ENCODE measurements at places on chromosomes 7 and 10.

DNA sequence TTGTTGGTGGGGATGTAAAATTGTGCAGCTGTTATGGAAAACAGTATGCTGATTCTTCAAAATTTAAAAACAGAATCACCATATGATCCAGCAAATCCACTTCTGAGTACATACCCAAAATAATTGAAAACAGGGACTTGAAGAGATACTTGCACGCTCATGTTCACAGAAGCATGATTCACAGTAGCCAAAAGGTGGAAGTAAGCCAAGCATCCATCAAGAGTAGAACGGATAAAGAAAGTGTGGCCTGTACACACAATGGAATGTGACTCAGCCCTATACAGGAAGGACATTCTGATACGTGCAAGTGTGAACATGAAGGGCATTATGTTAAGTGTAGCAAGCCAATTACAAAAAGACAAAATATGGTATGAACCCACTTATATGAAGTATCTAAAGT lies 696.7 kb upstream of the CELF2 start:
- no peak for DNase-seq

GRCh38 chr7:66522518-66522917 lies 106.2 kb upstream of the KCTD7 start:
- no peak for DNase-seq

- no peak for DNase-seq
Observed at GRCh38 chr10:49389361-49389933, 6.4 kb downstream of the DRGX start.

DNA sequence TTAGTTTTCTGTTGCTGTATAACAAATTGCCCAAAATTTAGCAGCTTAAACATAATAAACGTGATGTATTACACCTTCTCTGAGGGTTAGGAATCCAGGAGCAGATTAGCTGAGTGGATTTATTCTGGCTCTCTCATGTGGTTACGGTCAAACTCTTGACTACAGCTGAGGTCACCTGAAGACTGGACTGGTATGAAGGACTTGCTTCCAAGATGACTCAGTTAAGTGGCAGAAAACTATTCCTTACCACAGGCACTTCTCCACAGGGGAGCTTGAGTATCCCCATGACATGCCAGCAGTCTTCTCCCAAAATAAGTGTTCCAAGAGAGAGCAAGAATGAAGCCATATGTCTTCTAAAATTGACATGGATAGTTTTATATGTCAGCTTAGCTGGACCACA lies 957.2 kb upstream of the GHITM start:
- DNase-seq: no peak

GRCh38 chr7:158735935-158736334 lies 31.3 kb upstream of the NCAPG2 start:
- DNase-seq: no peak

DNA sequence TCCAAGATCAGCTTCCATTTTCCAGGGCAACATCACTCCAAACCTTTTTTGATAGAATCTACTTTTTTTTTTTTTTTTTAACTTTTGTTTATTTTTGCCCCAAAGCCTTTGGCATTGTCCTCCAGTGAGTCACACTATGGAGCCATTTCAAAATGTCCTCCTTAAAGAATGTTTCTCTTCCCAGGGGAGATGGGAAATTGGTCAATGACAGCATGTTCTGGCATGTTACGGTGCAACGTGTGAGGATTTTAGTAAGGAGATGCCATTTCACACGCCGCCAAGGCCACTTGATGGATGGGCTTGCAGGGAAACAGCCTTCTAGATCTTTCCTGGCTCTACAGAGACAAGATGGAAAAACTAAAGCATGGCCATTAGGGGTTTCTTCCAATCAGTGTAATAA lies 30.7 kb upstream of the TRIL start:
- no peak for DNase-seq

GRCh38 chr10:4043897-4044665 lies 259.1 kb upstream of the KLF6 start:
- DNase-seq: no peak

GRCh38 chr7:129225206-129225930 lies 538 bp downstream of the AHCYL2 start:
- DNase-seq: peak; percentile 34

DNA sequence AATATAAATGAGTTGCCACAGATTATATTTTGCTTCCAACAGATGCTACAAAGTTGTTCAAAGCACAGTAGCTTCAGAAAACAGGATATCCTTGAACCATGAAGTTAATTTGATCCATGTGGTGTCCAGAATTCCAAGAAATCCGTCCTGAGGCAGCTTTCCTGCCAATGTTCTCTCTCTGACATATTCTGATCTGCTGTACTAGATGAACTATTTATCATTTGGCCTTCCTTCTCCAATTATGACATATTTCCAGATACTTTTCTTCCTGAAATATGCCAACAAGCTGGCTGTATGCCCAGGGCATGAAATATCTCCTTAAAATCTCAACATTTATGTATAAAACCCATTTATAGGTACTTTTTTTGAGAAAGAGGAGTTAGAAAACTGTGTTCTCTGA lies 141.1 kb downstream of the SPAG6 start:
- DNase-seq: no peak

DNA sequence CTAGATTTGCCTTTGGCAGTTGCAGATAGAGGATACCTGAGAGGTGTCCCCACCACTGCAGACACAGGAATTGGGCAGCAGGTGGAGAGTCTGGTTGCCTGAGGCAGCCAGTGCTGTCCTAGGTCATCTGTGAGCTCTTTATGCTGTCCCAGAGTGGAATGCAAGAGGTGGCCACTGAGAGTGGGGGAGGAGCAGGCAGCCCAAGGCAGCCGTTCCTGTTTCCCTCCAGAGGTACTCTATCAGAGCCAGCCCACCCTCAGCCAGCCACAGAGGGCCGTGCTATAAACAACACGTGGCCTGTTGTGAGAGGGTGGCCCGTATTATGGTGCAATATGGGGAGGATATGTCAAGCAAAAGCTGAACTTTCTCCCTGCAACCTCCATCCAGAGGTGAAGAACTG lies 8.5 kb downstream of the LRRC18 start:
- no peak for DNase-seq

- no peak for DNase-seq
Observed at GRCh38 chr7:44268671-44269070, 56.7 kb downstream of the CAMK2B start.

- DNase-seq: no peak
Observed at GRCh38 chr10:104021246-104021645, 54.3 kb downstream of the SLK start.

- DNase-seq: no peak
Observed at GRCh38 chr7:116661865-116662264, 10.1 kb upstream of the MET start.
